ENCODE measurements at places on chromosomes 16 and 17.

DNA sequence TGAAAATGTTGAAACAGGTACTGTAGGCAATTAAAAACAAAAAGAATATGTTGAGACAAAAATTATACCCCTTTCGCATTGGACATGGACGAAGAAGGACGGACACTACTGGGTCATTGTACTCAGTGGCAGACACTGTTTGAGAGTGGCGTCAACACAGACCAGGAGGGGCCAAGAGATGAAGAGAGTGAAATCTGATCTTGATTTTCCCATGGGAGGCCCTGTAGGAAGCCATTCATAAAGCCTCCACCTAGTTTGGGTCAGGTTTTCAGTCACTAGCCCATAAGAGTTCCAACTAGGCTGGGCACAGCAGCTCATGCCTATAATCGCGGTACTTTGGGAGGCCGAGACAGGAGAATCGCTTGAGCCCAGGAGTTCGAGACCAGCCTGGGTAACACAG is 23.6 kb upstream of the SMURF2 start:
- H3K27me3 ChIP-seq = no peaks in the 10 kb centered on the region
- no peak overlapping the region for H3K27ac ChIP-seq
- H3K4me1 ChIP-seq = no peaks in the 10 kb centered on the region
- no peaks in the 10 kb centered on the region for H3K36me3 ChIP-seq

DNA sequence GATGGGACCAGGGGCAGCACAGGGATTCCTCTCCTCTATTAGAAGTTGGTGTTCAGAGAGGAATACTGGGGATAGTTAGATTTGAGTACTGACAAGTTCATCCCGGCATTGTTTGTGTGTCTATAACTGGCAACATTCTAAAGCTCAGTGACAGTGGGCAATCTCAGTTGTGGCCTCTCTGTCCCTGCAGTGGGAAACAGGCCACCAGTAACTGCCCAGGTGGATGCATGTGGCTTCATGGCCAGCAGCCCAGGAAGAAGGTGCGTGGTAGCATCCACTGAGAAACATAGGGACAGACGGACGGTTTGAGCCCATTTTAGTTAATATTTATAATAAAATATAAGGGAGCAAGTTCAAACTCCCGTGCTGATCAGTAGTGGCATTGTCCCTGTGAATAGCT is 51.5 kb downstream of the B9D1 start:
- peaks cover 50% of the 10 kb centered on the region for H3K27me3 ChIP-seq
- peaks cover 19% of the 10 kb centered on the region for H3K4me1 ChIP-seq
- no peak overlapping the region for H3K27ac ChIP-seq

GRCh38 chr17:79324194-79324593 is 249.6 kb downstream of the ENGASE start:
- H3K27ac ChIP-seq = no peak overlapping the region
- no peaks in the 10 kb centered on the region for H3K27me3 ChIP-seq
- DNase-seq = no peak

DNA sequence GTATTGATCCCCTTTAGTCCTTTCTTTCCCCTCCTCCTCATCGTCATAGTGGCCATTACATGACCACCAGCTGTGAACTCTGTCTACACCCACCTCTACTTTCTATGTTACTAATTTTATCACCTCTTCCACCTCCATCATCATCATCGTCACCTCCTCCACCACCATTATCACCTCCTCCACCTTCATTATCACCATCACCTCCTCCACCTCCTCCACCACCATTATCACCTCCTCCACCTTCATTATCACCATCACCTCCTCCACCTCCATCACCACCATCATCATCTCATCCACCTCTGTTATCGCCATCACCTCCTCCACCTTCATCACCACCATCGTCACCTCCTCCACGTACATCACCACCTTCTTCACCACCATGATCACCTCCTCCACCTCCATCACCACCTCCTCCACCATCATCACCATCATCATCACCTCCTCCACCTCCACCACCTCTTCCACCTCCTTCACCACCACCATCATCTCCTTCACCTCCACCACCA is 25.8 kb downstream of the ADGRG5 start:
- H3K27me3 ChIP-seq = no peaks in the 10 kb centered on the region
- no peak overlapping the region for H3K27ac ChIP-seq
- DNase-seq = no peak
- no peak overlapping the region for H3K4me3 ChIP-seq
- H3K4me1 ChIP-seq = no peaks in the 10 kb centered on the region

- H3K36me3 ChIP-seq = no peaks in the 10 kb centered on the region
- no peaks in the 10 kb centered on the region for H3K27me3 ChIP-seq
- DNase-seq = no peak
- no peak overlapping the region for H3K27ac ChIP-seq
- no peak overlapping the region for H3K4me3 ChIP-seq
These were observed 30.0 kb upstream of the SLC38A10 start for GRCh38 chr17:81324851-81325713.

DNA sequence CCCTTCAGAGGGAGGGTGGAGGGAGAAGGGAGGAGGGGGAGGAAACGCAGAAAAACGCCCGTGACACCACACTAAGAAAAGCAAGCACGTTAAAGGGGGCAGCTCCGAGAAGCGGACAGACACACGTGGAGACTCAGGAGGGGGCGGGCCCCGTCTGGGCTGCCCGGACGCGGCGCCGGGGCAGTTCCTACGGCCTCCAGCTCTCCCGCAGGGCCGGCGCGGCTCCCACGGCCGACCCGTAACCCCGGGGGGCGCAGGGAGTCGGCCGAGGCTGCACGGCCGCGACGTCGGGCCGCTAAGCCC is 362 bp downstream of the KLHDC4 start:
- no peaks in the 10 kb centered on the region for H3K27me3 ChIP-seq
- H3K36me3 ChIP-seq = peaks cover 43% of the 10 kb centered on the region
- DNase-seq = peak; percentile 82
- peaks cover 46% of the 10 kb centered on the region for H3K4me1 ChIP-seq
- H3K27ac ChIP-seq = peak overlapping the region; percentile 90

DNA sequence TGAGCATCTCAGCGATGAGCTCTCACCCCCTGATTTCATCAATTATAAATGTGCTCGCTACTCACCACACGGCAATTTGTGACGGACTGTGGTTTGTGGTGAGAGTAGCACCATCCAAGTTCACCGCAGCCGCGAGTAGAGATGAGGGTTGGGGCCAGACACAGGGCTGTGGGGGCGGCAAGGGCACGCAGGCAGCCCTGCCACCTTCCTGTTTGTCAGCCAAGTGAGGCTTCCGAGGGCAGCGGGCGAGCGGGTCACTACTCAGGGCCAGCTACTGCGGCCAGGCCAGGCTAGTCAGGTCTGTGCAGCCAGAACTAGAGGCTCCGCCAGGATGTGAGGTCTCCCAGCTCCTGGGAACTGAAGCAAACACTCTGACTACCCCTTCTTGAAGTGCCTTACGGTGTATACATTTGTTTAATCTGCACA is 39.6 kb upstream of the MEOX1 start:
- H3K36me3 ChIP-seq = no peaks in the 10 kb centered on the region
- H3K27ac ChIP-seq = no peak overlapping the region
- H3K27me3 ChIP-seq = peaks cover 8% of the 10 kb centered on the region
- no peak overlapping the region for H3K4me3 ChIP-seq

GRCh38 chr16:52547004-52547833 is at the start of gene TOX3:
TSS of gene TOX3 (minus strand) at chr16:52547143. CDS start at chr16:52546723, 420 bp downstream.
- no peaks in the 10 kb centered on the region for H3K36me3 ChIP-seq
- no peak within 1 kb of the TSS for H3K27ac ChIP-seq
- no peak within 1 kb of the TSS for H3K4me3 ChIP-seq
- DNase-seq = no peak
- H3K27me3 ChIP-seq = peaks cover 2% of the 10 kb centered on the region
- no peaks in the 10 kb centered on the region for H3K4me1 ChIP-seq

- H3K4me1 ChIP-seq = peaks cover 45% of the 10 kb centered on the region
- peak within 1 kb of the TSS; percentile 75 for H3K27ac ChIP-seq
- peak within 1 kb of the TSS; percentile 75 for H3K4me3 ChIP-seq
- DNase-seq = peak; percentile 70
- H3K36me3 ChIP-seq = no peaks in the 10 kb centered on the region
These were observed at the start of gene STAT5B for GRCh38 chr17:42276359-42276608. TSS of gene STAT5B (minus strand) at chr17:42276391. CDS start at chr17:42232127, 44,264 bp downstream.

GRCh38 chr17:59464246-59464645 is 101.2 kb upstream of the DHX40 start:
- no peak overlapping the region for H3K4me3 ChIP-seq
- H3K27me3 ChIP-seq = no peaks in the 10 kb centered on the region
- H3K36me3 ChIP-seq = no peaks in the 10 kb centered on the region
- H3K4me1 ChIP-seq = peaks cover 19% of the 10 kb centered on the region

GRCh38 chr16:73051226-73051625 is 3.3 kb upstream of the ZFHX3 start:
- no peak for DNase-seq
- H3K36me3 ChIP-seq = no peaks in the 10 kb centered on the region
- H3K27ac ChIP-seq = no peak overlapping the region
- no peak overlapping the region for H3K4me3 ChIP-seq

DNA sequence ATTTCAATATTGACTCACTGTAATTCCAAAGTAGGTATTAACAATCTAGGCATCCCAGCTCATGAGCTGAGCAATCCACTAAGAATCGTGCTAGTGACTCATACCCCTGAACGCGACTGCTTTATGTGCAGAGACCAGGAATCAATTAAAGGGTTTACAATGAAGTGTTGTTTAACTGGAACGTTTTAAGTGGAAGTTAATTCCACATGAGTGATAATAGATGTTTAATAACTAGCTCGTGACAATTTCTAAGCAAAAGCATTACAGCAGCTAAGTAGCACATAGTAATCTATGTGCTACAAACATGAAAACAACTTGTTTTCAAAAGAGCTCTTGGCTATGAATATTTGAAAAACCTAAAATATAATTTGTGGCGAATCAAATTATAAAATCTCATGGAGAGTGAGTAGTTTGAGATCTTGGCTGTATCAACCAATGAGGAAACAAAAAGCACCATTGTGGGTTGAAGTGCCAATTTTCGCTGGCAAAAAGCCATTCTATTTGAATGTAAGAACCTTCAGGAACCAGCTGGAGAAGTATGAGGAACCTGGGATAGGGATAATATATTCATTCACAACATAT is 9.4 kb downstream of the GJC1 start:
- no peaks in the 10 kb centered on the region for H3K4me1 ChIP-seq
- no peak for DNase-seq
- no peaks in the 10 kb centered on the region for H3K27me3 ChIP-seq
- H3K36me3 ChIP-seq = no peaks in the 10 kb centered on the region
- no peak overlapping the region for H3K27ac ChIP-seq

DNA sequence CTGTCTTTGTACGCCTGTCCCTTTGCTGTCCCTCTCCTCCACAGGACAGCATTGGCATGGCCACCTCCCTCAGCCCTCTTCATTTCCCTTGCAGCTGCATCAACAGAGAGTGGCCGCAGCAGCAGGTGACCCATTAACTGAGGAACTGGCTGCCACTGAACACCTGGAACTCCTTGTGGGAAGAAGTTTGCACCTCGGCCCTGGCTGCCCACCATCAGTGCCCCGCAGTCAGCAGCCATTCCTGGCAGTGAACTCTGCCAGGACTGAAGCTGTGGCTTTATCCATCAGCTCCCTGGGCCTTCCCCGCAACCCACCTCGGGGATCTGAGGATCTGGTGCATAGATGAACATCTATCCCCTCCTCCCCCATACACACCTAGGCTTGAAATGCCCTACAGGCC is 13.1 kb upstream of the RNF135 start:
- no peak for DNase-seq
- H3K4me3 ChIP-seq = no peak overlapping the region
- no peaks in the 10 kb centered on the region for H3K27me3 ChIP-seq

DNA sequence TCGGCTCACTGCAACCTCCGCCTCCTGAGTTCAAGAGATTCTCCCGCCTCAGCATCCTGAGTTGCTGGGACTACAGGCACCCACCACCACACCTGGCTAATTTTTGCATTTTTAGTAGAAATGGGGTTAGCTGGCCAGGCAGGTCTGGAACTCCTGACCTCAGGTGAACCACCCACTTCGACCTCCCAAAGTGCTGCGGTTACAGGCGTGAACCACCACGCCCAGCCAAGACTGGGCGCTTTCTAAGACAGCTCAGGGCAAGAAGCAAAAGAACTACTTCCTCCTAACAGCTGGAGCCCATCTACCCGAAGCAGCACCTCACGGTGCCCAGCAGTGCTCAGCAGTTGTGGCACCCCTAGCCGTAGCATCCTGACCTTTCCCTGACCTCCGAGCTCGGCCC is 109.4 kb downstream of the ZNF423 start:
- H3K27me3 ChIP-seq = peaks cover 7% of the 10 kb centered on the region
- no peak overlapping the region for H3K27ac ChIP-seq
- DNase-seq = no peak
- no peak overlapping the region for H3K4me3 ChIP-seq
- H3K36me3 ChIP-seq = no peaks in the 10 kb centered on the region

DNA sequence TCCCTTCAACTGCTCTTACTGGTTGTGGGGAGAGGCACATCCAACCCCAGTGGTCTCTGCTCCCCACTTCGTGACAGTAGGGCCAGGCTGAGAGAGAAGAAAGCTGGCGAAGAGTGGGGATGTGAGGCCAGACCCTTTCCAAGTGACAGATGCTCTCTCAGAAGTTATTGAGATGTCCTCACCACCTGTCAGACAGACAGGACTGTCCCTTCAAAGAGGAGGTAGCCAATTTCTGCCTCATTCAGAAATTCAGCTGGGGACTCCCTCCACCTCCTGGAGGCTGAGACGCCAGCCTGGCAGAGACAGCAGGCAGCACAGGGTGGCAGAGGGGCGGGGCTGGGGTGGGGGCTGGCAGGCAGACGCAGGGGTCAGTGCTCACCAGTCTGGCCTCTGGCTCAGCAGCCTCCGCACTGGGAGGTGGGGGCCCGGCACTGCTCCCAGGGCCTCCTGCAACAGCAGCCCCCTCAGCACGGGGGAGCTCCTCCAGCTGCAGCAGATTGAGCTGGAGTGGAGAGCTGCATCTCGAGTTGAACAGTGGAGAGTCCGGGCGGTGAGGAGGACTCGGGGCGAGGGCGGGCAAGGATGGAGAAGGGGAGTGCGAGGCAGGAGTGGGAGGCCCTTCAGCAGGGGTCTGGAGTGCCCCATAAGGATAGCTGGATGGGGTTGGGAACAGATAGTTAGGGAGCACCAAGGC is 9.2 kb downstream of the PER1 start:
- no peaks in the 10 kb centered on the region for H3K27me3 ChIP-seq
- peaks cover 19% of the 10 kb centered on the region for H3K4me1 ChIP-seq
- no peak overlapping the region for H3K4me3 ChIP-seq
- H3K36me3 ChIP-seq = peaks cover 75% of the 10 kb centered on the region
- DNase-seq = no peak

DNA sequence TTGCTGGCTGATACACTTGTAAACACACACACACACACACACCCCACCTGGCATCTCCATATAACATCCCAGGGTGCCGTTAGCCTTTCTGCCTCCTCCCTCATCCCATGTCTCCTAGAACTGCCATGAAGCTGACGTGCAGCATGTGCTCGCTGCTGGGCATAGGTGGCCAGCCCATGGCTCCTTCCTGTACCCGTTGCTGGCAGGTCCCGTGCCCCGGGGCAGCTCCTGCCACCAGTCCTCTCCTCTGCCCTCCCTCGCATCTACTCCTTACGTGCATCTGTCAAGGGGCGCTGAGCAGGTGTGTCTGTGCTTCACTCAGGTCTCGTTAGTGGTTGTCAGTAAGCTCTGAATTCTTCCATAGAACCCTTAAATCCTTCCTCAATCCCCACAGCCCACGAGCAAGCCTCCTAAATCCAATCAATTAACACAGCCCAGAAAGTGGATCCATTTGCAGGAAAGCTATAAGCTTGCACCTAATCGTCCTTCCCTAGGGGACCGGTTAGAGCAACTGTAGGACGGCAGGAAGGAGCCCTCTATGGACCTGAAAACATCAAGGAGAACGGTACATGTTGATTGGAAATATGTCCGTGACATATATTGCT is 218.1 kb upstream of the FOXF1 start:
- H3K27ac ChIP-seq = no peak overlapping the region
- DNase-seq = no peak
- no peak overlapping the region for H3K4me3 ChIP-seq
- H3K27me3 ChIP-seq = peaks cover 25% of the 10 kb centered on the region
- no peaks in the 10 kb centered on the region for H3K36me3 ChIP-seq

Measured in DND-41 (cell line).